ENCODE measurements at places on chromosomes 2 and 18.

GRCh38 chr2:218125095-218125494, 733 bp upstream of the CXCR2 start:
- no peak for ATAC-seq

DNA sequence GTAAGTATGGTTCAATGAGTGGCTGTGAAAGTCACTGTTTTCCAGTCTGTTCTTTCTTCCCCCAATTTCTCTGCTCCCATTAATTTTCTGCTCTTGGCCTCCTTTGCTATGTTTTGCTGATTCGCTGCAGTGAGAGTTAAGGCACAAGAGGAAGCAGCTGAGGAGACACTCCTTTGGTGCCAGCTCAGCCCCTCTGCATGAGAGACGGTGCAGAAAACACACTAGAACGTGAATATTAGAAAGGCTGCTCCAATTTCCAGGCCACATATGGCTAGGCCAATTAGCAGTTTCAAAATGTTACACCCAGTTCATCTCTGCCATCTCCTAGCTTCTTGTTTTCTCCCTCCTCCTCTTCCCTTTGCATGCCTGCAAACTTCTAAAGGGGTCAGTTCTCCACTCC, 38.9 kb downstream of the AKAIN1 start:
- no peak for ATAC-seq

- no peak for ATAC-seq
Measured at GRCh38 chr2:95266781-95267430, 7.3 kb upstream of the PROM2 start.

DNA sequence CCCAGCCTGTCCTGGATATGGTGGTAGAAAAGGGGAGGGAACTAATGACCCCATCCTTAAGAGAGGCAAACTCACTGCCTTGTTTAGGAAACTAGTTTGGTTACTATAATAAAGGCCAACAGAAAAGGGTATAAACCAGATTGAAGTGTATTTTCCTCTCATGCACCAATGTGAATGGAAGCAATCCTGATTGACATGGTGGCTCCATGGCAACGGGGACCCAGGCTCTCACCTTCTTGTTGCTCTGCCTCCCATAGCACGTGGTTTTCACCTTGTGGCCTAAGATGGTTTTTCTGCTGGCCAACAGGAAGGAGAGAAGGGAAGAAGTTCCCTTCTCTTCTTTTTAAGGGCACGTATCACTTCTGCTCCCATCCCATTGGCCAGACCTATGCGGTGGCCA, 67.3 kb upstream of the NRP2 start:
- ATAC-seq = no peak

GRCh38 chr18:683531-683930, 26.1 kb downstream of the TYMS start:
- no peak for ATAC-seq

- ATAC-seq = peak; percentile 41
Measured at GRCh38 chr2:174438146-174438886, 42.8 kb downstream of the SCRN3 start.

DNA sequence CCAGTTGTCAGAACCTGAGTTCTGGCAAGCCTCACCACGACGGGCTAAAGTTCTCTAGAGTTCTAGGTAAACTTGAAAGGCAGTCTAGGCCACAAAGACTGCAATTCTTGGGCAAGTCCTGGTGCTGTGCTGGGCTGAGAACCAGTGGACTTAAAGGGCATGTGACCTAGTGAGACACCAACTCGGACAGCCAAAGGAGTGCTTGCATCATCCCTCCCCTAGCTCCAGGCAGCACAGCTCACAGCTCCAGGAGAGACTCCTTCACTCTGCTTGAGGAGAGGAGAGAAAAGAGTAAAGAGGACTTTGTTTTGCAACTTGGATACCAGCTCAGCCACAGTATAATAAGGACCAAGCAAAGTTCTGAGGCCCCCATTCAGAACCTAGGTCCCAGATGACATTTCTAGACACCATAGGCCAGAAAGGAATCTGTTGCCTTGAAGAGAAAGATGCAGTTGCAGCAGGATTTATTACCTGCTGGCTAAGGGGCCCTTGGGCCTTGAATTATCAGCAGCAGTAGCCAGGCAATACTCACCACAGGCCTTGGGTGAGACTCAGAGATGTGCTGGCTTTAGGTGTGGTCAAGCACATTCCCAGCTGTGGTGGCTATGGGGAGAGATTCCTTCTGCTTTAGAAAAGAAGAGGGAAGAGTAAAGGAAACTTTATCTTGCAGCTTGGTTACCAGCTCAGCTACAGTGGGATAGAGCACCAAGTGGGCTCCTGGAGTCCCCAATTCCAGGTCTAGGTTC, 51.8 kb downstream of the UPP2 start:
- no peak for ATAC-seq

GRCh38 chr2:64876137-64876647, 113.0 kb upstream of the SLC1A4 start:
- ATAC-seq = peak; percentile 57

GRCh38 chr2:26941486-26941885, 29.0 kb upstream of the MAPRE3 start:
- ATAC-seq = no peak

- ATAC-seq = no peak
Measured at GRCh38 chr2:109721626-109722025, 72.5 kb upstream of the RGPD5 start.

DNA sequence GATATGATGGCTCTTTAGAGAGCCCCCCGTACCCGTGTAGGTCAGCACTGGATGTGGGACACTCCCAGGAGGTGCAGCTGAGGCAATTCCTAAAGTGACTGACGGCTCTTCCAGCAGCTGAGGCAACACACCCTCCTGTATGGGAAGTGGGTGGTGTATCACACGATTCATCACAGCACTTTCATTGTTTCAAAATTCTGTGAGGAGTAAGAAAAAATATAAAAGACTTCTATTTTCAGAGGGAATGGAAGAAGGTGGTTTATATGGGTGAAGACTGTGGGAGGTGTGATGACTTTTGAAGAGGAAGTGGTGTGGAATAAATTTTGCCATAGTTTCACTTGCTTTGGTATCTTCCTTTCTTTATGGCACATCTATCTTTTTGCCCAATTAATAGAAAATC, 22.3 kb downstream of the QPCT start:
- ATAC-seq = no peak

GRCh38 chr18:72223733-72224132, 320.4 kb downstream of the CBLN2 start:
- no peak for ATAC-seq

- no peak for ATAC-seq
Measured at GRCh38 chr2:74095632-74096031, 52.1 kb downstream of the BOLA3 start.

DNA sequence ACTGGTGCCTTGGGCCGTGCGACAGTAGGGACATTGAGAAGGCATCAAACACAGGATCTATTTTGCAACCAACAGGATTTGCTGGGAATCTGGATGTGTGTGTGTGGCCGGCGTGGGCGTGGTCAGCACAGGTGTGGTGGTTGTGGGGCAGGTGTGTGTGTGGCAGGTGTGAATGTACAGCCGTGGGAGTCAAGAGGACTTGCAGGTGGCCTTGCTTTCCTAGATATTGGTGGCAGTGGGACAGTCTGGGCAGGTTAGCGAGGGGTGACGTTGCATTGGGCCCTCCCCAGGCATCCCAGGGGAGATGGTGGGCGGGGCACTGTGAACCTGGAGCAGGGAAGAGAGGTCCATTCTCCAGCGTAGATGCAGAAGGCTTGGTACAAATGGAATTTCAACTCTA, 3.2 kb upstream of the LIMS2 start:
- no peak for ATAC-seq

DNA sequence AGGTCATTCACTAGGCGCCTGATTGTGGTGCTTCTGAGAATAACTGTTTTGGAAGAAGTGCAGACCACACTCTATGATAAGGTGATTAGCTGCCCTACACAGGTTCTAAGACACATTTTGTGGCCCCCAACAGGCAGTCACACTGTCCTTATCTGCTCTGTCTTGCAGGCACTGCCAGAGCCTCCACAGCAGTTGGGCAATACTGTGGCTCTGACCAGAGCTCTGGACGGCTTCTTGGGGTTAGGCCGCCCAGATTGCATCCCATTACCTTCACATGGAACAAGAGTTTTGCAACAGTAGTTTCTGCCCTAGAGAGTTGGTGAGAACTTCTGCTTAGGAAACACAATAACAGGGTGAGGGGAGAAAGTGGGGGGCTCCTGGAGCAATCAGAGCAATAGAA, 22.7 kb downstream of the RUFY4 start:
- no peak for ATAC-seq

- ATAC-seq = peak; percentile 39
Measured at GRCh38 chr2:161223139-161223732, 63.0 kb downstream of the TANK start.

GRCh38 chr18:3579701-3580100, 129.7 kb downstream of the TGIF1 start:
- no peak for ATAC-seq

DNA sequence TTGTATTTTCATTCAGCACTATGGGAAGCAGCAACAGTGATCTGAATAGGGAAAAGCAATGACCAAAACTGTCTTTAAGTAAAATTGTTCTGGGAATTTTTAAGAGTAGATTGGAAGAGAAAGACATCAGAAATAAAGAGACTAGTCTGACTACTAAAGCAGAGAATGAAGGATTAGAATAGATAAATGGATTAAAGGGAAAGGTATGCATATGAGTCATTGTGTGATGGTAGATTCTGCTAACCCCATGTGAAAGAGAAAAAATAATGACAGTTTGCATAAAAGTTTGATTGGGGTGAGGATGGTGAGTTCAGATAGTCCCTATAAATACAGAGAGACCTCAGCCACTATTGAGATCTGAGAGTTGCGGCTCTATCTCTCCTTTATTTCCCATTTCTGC, 139.6 kb upstream of the DCC start:
- no peak for ATAC-seq
